ENCODE measurements at places on chromosomes 6 and 20.

DNA sequence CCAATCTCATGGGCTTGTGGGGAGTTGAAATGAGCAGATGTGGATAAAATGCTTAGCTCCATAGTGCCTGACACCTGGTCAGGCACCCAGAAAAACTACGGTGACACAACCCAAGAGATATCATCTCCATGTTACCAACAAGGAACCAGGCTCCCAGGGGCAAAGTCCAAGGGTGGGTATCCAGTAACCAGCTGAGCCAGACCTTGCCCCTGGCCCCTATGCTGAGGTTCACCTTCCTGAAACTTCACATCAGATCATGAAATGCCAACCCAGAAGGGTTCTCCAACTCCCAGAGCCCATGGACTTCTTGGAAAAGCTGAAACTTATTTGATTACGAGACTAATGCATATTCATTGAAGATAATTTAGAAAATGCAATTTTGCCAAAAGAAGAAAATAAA lies 141.8 kb upstream of the KCNG1 start:
- DNase-seq = no peak

DNA sequence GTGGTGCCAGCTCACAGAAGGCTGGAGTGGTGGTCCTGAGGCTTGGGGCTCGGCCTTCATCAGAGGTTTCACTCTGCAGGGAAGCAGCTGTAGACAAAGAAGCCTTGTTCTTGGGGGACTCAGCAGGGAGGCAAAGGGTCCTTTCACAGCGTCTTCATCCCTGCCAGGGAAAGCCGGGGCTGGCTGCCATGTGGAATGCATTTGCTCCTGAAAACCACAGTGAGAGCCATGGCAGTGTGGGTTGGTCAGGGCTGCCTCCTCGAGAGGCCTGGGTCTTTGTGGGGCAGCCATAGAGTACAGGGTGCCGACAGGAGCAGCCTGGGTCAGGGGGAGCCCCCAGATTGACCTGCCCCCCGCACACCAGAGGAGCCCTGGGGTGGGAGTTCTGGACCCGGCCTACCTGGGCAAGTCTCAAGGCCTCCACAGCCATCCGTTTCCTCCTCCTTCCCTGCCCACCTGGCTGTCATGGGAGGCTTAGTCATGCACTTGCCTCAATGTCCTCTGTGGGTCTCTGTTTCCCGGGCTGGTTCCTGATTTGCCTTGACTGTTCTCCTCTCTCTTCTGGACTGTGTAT lies 144.0 kb downstream of the CDC5L start:
- no peak for DNase-seq

- no peak for DNase-seq
Observed at GRCh38 chr6:170033666-170034065, 257.2 kb downstream of the DLL1 start.

GRCh38 chr6:27804851-27805250 lies 107.3 kb downstream of the OR2B2 start:
- DNase-seq = no peak

DNA sequence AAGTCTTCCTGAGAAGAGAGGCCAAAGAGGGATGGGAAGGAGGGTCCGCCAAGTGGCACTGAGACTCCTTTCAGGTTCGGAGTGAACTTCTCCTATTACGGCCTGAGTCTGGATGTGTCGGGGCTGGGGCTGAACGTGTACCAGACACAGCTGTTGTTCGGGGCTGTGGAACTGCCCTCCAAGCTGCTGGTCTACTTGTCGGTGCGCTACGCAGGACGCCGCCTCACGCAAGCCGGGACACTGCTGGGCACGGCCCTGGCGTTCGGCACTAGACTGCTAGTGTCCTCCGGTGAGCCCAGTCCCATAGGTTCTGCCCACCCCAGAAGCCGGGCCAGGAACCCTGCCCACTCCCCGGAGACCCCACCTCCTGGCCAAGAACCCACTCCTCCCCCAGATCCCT lies 4.1 kb downstream of the SLC22A7 start:
- no peak for DNase-seq

DNA sequence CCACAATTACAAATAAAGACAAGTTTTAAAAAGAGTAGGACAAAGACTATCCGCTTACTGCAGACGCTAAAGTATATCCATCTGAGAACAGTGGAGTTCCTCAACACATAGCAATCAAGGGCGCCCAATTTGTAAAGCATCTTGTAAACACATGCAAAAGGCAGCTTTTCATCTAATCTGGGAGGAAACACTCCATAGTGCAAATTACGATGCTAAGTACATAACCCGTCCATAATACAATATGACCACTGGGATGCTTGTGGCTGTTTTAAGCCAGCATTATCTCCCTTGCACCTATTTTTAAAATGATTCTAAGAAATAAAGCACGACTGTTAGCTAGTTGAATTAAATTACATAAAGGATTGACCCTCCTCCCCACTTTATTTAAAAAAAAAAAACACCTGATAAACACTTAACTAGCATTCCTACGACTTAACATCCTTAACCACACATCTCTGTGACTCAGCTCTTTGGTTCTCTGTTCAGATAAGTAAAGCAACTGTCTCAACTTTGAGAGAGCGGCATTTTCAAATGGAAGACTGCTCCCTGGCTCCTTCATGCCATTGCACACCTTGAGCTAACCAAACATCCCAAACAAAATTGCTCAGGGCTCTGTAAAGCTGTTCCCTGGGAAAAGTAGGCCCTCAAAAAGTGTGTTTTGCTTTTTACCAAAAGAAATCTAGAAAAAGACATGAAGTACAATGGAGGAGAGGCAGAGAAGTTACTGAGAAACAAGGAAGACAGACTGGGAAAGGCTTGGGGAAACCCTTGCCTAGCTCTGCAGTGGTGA lies 14.2 kb downstream of the SLC22A23 start:
- DNase-seq = peak; percentile 54

All from trophoblast cell (in vitro differentiated cells and primary cell).